ENCODE measurements at places on chromosomes 3 and 15. TPM values are rescaled to one million over a fixed set of nuclear protein-coding genes. Genes with fewer than 3 reads are reported as not detected.

GRCh38 chr15:78370013-78370412 is 29.9 kb downstream of the CRABP1 start:
- no peak for DNase-seq

DNA sequence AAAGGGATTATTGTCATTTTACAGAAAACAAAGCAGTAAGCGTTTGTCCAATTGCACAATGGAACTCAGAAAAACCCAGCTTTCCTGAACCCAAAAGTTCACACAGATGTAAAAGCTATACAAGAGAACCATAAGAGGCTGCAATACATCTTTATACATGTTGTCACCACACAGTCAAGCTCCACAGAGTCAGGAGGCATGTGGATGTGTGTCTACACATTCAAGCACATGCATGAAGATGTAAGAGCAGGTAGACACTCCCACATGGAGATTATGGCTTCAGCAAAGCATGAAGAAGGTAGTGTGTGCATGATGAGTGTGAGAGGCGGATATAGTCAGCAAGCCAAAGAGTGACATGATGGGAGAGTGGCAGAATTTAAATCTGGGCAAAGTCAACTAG is 124.7 kb upstream of the THBS1 start:
- no peak for DNase-seq

GRCh38 chr15:70669966-70670658 is 93.2 kb downstream of the UACA start:
- DNase-seq = no peak

DNA sequence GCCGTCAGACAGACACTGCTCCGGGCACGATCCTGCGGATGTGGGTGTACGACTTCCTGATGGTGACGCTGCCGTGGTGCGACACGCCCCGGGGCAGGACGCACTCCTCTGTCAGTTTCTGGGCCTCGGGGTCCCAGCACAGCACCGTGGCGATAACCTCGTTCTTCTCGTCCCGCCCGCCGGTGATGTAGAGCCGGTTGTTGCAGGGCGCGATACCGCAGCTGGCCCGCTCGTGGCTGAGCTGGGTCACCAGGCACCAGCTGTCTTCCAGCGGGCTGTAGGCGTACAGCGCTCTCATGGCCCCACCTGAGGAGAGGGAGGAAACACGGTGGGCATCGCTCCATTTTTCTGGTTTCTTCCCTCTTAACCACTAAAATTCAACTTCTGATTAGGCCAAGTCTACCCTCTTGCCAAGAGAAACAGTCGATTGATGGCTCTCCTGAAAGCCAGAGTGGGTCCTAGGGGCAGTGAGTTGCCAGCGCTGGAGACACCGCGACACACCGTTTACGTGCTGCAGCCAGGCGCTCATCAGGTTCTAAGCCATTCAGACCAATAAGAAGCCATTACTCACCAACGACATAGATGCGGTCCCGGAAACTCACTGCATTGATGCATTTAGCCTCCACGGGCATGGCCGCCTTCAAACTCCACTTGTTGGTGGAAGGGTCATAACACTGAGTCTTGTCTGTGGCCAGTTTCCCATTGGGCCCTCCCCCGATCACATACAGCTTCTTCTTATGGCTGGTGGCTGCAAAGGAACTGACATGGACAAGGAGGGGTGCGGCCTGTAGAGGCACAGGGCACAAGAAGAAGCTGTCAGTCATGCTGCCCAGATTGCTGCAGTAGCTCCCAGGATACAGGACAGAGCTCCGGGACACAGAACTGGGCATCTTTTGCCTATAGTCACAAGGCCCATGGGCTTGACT is 63.3 kb downstream of the KLHL6 start:
- DNase-seq = no peak

GRCh38 chr3:14138109-14138877 is 13.4 kb downstream of the TMEM43 start:
- no peak for DNase-seq

DNA sequence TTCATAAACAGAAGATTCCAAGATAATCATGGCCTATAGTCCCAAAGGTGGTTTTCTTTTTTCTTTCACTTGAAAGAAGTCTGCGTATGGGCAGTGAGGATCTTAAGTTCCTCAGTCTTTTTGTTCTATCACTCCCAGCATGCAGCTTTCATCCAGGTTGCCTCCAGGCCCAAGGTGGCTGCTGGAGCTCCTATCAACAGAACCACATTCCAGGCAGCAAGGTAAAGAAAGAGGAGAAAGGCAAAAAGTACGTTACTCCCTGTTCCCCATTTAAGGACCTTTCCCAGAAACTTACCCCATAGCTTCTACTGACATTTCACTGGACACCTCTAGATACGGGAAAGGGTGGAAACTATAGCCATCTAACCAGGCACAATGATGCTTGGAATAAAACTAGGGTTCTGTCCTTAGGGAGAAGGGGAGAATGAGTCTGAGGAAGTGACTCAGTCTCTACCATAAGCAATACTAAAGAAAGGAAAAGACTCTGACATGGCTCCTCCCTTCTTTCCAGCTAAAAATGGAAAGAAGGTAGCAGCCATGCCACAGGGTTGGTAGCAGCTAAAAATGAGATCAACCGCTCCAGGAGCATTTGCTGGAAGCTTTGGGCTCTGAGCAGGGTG is 313.9 kb upstream of the NR2E3 start:
- DNase-seq = no peak

- DNase-seq = no peak
Observed at GRCh38 chr15:64144565-64145281, 6.8 kb upstream of the SNX22 start.

DNA sequence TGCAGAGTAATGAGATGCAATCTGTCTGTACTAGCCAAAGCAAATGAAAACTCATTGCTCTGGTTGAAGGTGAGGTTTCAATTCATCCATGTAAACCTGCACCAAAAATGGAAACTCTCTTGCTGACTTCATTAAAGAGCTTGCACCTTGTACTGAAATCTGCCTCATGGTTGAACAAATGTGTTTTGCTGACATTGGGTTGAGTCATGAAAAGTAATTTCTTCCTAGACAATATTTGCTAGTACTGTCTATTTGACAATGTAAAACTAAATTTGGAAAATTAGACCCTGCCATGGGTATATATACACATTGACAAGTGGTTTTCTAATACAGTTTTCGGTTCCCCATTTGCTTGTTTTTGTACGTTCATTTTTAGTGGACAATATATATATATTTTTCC is 33.3 kb downstream of the RYR3 start:
- no peak for DNase-seq

- DNase-seq = no peak
Observed at GRCh38 chr3:1015826-1016225, 77.0 kb upstream of the CNTN6 start.

GRCh38 chr15:40906991-40907802 is 12.9 kb downstream of the VPS18 start:
- DNase-seq = no peak

GRCh38 chr3:159273608-159274007 is 471.8 kb downstream of the MFSD1 start:
- no peak for DNase-seq

GRCh38 chr3:38579551-38580449 is 69.7 kb downstream of the SCN5A start:
- DNase-seq = no peak

DNA sequence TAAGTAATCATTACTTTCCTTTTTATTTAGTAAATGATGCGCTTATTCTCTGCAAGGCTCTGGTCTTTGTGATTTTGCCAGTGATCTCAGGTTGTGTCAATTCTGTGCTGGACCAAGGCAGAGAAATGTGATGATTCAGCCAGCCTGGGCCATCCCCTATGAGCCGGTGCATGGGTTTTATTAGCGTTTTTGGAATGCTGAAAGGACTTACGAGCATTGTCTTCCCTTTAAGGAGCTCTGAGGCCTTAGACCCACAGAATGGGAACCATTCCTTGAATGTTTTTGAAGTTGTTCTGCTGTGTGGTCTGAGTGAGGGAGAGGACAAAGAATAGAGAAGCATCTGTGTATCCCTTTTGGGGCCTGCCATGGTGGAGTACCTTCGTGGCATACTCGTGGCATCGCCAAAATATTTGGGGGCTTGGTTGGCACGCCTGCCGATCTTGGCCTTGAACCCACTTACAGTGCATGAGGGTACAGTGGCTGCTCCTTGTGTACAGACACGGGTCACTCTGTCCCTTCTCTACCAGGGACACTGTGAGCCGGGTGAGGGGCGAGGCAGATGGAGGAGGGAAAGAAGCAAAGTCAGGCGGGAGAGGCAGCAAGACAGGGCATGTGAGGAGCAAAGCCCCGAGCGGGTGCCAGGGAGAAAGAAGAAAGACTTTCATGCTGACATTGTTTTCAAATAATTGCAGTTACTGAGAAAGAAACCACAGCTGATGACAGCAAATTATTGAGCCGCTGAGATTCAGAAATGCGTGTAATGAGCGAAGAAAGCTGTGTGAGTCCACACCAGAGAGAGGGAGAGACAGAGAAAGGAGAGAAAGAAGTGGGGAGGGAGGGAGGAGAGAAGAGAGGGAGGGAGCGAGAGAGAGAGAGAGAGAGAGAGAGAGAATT is 269.4 kb upstream of the RGMA start:
- DNase-seq = no peak

The SLC12A8 gene
- total RNA-seq = 2.4 TPM

The SOX14 gene
- not detected for total RNA-seq

The POLQ gene
- total RNA-seq = 2.4 TPM

Data from glutamatergic neuron (in vitro differentiated cells).